AG20443 (cell line): ENCODE measurements at places on chromosomes 7 and 10.

GRCh38 chr10:30973737-30974136 lies 57.9 kb downstream of the ZNF438 start:
- DNase-seq = no peak

GRCh38 chr7:99314504-99314903 lies 11.2 kb upstream of the ARPC1A start:
- no peak for DNase-seq

DNA sequence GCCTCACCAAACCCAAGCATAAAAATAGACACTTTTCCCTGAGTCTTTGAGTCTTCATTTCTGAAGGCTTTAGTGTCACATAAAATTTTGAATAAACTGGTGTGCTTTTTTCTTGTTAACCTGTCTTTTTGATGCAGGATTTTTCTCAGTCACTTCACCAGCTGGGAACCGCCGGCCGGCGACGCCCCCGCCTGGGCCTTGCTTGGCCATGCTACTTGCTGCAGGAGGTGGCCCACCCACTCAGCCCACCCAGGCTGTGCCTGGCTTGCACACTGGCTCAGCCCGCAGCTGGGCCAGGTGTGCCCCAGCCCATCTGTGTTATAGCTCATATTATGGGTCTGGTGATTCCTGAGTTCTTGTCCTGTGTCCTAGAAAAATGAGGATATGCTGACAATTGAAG lies 247.4 kb upstream of the CACNA2D1 start:
- no peak for DNase-seq

GRCh38 chr7:29271319-29271658 lies 76.7 kb downstream of the CHN2 start:
- no peak for DNase-seq

DNA sequence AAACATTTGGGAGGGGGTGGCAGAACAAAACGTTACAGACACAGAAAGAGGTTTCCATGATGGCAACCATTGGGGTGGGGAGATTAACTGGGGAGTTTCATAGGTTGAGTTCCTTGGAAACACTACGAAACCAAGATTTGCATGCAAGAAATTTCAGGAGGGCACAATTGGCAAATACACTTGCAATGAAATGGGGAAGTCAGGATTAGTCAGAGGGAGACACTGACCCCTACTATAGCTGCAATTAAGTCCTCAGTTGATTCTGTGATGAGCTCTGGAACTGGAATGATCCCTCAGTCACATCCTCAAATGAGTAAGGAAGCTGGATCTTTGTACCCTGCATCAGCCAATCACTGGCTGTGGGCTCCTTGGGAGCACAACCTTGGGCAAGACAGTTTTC lies 22.1 kb downstream of the CPEB3 start:
- DNase-seq = no peak

GRCh38 chr10:71029411-71029892 lies 141.1 kb upstream of the PCBD1 start:
- no peak for DNase-seq

GRCh38 chr7:122383934-122384333 lies 79.4 kb upstream of the FEZF1 start:
- DNase-seq = no peak

DNA sequence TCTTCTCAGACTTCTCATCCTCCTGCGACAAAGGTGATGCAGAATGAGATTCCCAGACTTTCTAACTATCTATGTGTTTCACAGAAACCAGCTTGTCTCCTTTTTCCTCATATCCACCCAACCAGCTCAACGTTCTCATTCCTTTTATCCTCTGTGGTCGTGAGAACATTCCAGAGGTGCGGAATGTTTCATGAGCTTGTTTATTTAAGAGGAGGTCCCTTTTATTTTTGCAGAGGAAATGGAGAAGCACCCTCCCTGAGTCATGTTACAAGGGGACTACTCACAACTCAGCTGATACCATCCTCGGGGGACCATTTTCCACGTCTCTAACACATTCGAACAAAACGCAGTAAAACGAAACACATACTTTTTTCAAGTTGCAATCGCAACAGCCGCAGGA lies 93.2 kb downstream of the ZRANB1 start:
- DNase-seq = peak; percentile 48

DNA sequence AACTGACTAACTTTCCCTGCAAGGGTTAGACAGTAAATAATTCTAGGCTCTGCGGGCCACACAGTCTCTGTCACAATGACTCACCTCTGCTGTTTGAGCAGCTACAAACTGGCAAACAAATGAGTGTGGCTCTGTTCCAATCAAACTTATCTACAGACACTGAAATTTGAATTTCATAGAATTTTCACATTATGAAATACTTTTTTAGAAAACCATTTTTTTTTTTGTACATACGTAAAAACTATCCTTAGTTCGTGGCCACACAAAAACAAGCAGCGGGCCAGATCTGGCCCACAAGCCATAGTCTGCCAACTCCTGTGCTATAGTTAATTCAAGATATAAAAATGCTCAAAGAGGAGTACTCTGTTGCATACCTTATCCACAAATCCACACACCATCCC lies 32.6 kb downstream of the PIP4K2A start:
- DNase-seq = peak; percentile 65
